ENCODE measurements at places on chromosomes 16 and 17.

DNA sequence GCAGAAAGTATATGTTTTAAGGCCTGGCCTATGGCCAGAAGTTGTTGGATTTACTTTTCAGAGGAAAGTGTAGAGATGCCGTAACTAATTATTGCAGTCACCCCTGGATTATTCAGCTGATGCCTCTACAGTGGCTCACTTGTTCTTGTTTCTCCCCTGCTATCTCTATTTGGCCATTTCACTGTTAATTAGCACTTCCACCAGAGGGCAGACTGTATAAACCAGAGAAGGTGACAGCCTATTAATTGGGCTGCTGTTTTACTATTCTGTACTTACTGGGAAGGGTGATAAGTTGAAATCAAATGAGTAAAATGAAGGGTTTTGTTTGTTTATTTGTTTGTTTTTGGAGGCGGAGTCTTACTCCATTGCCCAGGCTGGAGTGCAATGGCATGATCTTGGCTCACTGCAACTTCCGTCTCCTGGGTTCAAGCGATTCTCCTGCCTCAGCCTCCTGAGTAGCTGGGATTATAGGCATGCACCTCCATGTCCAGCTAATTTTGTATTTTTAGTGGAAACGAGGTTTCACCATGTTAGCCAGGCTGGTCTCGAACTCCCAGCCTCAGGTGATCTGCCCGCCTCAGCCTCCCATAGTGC is 66.0 kb downstream of the CDK12 start:
- no peak for DNase-seq

GRCh38 chr17:73293480-73293911 is 18.3 kb downstream of the CDC42EP4 start:
- DNase-seq: no peak

DNA sequence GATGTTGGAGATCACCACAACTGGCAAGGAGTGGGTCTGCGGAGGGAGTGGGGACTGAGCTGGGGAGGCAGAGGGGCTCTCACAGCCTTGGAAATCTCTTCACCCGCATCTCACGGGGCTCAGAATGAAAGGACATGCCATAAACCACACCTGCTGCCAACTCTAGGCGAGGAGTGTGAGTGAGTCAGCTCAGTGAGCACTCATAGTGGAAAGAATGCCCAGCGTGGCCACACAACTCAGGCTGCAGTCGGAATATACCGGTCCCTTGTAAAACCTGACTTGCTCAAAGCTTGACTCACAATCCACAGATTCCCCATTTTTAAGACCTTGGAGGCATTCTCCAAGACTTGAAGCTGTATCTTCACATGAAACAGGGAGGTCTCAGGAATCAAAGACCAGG is 36.7 kb downstream of the STAT5A start:
- no peak for DNase-seq

DNA sequence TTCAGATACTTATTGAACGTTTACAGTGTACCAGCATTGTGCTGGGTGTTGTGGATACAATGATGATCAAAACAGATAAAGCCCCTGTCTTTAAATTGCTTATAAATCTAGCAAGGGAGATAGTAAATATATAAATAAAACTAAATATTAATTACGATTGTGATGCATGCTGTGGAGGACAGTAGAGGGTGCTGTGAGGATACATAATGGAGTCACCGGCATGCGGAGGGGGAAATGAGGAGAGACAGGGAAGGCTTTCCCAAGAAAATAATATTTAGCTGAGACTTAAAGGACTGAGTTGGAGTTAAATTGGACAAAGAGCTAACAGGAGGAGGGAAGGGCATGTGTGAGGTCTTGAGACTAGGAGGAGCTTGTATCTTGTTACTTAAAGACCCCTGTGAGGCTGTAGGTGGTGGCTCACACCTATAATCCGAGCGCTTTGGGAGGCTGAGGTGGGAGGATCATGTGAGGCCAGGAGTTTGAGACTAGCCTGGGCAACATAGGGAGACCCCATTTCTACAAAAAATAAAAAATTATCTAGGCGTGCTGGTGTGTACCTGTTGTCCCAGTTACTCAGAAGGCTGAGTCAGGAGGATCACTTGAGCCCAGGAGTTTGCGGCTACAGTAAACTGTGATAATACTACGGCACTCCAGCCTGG is 2.4 kb downstream of the DHRS7B start:
- no peak for DNase-seq

GRCh38 chr16:59411961-59412841 is 678.1 kb upstream of the GOT2 start:
- DNase-seq: no peak

DNA sequence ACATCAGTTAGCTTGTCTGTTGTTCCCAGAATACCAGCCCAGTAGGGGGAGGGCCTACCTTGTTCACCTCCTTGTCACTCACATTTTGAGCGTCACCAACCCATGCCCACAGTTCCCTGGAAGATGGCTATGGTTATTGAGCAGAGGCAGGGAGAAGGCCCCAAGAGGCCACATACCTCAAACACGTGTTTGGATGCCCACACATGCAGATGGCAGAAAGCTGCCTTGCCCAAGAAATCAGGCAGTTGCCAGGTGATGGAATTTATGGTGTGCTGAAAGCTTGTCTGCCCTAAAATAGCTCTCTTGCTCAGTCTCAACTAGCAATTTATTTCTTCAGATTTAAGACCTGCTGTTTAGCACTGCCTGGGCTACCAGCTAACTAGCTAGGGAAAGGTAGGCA is 16.5 kb upstream of the CMTM4 start:
- no peak for DNase-seq

DNA sequence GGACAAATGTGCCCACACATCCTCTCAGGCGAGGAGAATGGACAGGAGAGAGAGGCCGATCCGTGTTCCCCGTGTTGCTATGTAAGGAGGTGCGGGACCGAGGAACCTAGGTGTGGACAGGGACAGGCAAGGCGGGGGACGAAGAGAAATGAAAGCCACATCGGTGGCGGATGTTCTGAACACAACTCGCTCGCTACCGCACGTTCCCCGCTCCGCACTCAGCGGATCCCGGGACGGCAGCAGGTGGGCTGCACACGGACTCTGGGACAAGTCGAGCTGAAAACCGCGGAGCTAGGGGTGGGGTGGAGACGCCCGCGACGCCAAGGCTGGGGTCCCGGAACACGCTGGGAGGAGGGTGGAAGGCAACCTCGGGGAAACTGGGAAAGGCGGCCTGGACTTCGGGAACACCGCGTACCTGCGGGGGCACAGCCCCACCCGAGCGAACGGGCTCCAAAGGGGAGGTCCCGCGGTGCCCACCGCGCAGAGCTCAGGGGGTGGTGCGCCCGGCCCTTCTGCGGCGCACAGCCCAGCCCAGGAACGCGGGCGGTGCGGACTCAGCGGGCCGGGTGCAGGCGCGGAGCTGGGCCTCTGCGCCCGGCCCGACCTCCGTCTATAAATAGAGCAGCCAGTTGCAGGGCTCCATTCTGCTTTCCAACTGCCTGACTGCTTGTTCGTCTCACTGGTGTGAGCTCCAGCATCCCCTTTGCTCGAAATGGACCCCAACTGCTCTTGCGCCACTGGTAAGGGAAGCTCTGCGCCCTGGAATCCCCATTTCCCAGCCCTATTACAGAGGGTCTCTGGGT is at the start of gene MT1E:
Gene MT1E, plus strand, starts transcription at position 642 of the 803 bp plus-strand sequence. Its CDS starts 71 bp downstream, at position 713.
- DNase-seq: peak; percentile 68

- peak; percentile 56 for DNase-seq
These were observed 2.1 kb downstream of the P2RX5 start for GRCh38 chr17:3693829-3694231.

GRCh38 chr17:31559584-31560501 is 168.4 kb downstream of the RAB11FIP4 start:
- DNase-seq: no peak

DNA sequence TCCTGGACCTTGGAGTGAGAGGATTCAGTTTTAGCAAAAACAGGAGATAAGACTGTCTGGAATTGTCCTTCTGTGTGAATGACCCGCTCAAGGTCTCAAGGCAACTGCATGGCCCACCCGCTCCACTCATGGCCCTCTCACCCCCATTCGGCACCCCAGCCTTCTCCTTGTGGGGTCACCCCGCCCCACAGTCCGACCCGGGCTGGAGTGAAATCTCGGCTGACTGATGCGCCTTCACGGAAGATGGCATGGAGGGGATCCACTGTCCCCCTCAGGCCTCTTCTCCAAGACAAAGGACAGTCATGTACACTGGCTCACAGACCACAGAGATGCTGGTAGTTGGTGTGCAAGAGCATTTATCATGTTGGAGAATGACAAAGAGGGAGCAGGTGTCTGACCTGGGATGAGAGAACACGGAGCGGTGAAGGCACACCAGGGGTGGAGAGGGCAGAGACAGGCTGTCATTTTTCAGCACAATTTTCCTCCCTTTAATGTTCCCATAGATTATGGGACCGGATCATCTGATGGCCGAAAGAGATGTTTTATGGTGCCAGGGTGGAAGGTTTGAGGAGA is 391.9 kb upstream of the TNRC6C start:
- no peak for DNase-seq

- peak; percentile 65 for DNase-seq
These were observed 3.2 kb downstream of the ZSCAN10 start for GRCh38 chr16:3095869-3096268.

DNA sequence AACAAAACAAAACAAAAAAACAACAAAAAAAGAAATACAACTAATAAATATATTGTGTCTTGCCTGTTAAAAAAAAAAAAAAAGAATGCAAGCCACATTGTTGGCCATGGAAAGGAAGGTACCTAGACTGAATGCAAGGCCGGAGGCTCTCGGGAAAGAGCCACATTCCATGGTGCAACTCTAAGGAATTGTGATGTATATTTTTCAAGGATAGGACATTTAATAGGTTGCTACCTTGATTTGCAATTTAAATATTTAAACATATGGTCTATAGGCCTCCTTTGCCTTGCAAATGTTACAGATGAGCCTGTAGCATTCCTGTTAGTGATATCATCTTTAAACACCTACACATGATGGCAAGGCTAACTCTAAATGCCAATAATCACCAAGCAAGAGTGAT is 650.9 kb downstream of the TOX3 start:
- DNase-seq: no peak

DNA sequence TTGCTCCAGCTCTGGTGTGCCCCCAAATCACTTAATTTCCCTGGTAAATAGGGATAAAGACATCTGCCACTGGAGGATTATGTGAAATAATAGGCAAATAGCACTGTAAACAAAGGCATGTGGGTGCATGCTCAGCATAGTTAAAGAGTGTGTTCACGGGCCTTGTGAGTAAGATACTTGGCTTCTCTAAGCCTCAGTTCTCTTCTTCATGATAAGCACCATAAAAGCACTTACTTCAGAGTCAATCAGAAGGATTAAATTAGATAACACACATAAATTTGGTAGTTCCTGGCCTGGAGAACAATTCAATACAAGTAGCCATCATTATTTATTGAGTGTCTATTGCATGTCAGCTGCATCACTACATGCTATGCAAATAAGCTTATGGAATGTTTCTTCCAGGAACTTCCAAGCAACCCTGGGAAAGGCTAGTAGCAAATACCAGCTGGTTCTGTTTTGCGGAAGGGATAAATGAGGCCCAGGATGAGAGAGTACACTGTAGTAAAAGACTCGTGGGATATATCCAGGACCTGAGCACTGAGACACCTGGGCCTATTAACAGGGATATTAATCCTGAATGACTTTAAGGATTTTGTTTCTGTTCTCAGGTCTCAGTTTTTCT is 14.5 kb downstream of the CCL11 start:
- no peak for DNase-seq

DNA sequence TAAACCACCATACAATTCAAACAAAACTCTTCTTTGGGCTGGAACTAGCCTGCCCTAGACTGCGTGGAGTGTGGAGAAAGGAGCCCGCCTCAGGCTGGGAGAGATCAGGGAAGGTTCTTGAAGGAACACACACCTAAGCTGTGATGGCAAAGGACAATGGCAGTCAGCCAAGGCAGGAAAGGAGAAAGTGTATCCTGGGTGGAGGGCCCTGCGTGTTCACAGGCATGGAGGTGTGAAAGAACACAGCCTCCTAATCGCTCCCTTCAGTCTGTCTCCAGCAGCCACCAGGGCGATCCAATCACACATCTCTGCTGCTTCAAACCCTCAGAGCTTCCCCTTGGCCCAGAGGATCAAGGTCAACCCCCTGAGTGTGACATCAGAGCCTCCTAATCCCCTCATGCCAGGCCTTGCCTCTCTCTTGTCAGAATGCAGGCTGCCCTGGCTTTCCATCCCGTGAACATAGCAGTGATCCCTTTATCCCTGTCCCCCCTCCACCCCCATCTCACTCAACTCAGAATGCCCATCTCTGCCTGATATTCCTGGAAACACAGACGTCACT is 173.0 kb downstream of the KATNIP start:
- no peak for DNase-seq
